ENCODE measurements at places on chromosomes 11 and 22.

DNA sequence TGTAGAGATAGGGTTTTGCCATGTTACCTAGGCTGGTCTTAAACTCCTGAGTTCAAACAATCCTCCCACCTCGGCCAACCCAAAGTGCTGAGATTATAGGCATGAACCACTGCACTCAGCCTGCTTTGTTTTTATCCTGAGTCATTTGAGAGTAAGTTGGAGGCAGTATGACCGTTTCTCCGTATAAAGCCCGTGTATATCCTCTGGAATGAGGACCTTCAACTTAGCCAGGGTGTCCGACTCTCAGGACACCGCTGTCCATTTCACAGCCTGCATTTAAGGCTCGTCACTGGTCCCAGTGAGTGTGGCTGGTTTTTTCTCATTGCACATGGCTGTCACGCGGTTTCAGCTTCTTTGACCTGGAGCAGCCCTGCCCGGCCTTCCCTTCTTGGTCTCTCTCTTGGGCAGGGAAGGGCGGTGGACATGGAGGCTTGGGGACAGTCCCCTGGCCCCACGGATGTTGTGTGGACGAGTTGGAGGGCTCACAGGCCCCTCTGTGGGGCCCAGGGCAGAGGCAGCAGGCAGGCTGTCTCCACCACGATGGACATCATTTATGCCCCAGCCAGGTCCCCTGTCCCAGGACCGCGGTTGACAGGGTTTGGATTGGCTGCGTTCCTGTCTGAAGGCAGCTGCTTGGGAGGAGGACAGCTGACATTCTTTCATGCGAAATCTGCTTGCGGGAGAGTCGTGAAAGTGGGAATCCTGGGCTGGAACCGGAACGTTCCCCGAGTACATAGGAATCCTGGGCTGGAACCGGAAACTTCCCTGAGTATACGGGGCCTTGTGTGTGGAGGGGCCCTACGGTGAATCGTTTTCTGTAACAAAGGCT lies 93.3 kb downstream of the KCNQ1 start:
- DNase-seq, result no peak

- no peak for DNase-seq
Measured at GRCh38 chr22:48208894-48209293, 1446.4 kb downstream of the TBC1D22A start.

DNA sequence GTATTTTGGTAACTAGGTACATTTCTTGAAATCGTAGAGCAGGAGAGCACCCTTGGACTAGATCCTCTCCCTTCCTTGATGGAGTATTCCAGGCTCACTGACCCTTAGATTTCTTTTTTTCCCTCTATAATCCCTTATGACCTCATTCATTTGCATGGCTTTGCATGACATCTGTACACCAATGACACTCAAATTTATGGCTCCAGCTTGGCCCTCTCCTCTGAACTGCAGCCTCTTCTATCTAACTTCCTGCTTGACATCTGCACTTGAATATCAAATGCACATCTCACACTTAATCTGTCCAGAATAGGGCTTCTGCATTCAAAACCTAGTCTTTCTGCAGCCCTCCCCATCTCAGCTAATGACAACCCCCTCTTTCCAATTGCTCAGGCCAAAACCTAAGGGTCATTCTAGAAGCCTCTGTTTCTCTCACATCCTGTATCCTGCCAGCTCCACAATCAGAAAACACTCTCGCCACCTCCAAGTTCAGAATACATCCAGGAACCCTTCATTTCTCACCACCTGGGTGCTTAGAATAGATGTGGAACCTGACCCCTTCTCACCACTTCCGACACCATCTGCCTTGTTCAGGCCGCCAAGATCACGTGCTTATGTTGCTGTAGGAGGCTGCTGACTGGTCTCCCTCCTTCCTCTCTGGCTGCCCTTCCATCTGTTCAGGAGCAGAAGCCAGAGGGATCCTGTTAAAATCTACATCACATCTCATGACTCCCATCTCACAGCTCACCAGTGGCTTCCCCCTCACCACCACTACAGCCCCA lies 138.9 kb upstream of the MTNR1B start:
- DNase-seq, result peak; percentile 84

- no peak for DNase-seq
Measured at GRCh38 chr11:82719361-82720105, 14.1 kb downstream of the FAM181B start.
